ENCODE measurements at places on chromosomes 3 and 15. TPM values are rescaled to one million over a fixed set of nuclear protein-coding genes. Genes with fewer than 3 reads are reported as not detected.

The ZBTB38 gene
- total RNA-seq: 95.5 TPM

The IL12A gene
- 0.69 TPM for total RNA-seq

The NEK10 gene
- total RNA-seq: 0.67 TPM

DNA sequence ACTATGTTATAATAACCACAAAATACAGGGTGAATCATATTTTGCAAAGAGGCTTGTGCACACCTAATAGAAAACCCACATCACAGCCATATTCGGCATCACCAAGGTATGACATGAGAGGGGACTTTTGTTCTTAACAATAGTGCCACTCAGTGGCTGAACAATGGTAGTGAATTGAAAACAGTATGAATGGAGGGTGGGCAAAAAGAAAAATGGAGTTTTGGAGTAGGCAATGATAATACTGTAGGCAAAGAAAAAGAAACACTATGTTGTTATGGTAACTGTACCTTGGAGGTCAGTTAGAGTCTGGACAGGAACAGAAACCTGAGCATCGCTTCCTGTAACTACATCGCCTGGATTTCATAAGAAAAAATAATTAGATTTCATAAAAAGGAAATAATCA, 348.6 kb downstream of the PLCL2 start:
- DNase-seq: no peak
- no peaks in the 10 kb centered on the region for H3K4me1 ChIP-seq
- no peaks in the 10 kb centered on the region for H3K27me3 ChIP-seq
- H3K36me3 ChIP-seq: no peaks in the 10 kb centered on the region

DNA sequence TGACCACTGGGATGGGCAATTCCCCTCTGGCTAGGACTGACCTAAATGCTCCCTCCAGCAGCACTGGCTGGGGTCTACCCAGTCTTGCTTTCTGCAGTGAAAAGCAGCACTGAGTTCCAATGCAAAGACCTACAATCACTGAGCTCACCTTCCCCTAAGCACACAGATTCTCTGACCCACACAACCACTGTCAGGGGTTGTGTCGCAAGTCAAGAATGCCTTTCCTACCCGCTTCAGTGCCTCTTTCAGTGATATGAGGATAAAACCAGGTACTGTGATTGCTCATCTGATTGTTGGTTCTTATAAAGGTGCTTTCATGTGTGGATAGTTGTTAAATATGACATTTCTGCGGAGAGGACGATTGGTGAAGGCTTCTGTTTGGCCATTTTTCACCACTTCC, 345.6 kb downstream of the GAP43 start:
- no peaks in the 10 kb centered on the region for H3K4me1 ChIP-seq
- H3K36me3 ChIP-seq: no peaks in the 10 kb centered on the region
- H3K4me3 ChIP-seq: no peak overlapping the region
- no peak overlapping the region for H3K27ac ChIP-seq
- H3K27me3 ChIP-seq: no peaks in the 10 kb centered on the region
- no peak for DNase-seq

DNA sequence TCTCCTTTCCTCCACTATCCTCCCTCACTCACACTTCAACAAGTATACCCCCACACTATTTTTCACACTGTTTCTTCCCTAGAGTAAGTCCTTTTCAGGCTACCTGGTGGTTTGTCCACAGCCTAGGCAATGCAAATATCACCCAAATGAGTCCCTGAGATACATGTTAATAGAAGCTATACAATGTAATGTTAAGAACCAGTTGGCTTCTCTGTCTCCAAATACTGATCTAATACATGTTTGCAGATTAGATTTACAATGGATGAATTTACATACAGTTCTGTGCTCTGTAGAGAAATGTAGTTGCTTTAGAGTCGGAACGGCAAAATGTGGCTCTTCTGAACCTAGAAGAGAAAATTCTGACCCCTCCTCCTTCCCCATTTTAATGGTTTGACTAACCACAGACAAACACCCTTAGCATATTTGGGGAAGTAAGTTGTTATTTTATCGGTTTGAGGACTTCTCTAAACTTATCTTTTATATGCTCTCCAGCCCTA, 63.6 kb upstream of the MBNL1 start:
- no peak overlapping the region for H3K4me3 ChIP-seq
- no peak for DNase-seq
- no peaks in the 10 kb centered on the region for H3K27me3 ChIP-seq
- H3K27ac ChIP-seq: peak overlapping the region; percentile 59
- peaks cover 4% of the 10 kb centered on the region for H3K4me1 ChIP-seq
- no peaks in the 10 kb centered on the region for H3K36me3 ChIP-seq
